Activated naive CD8-positive, alpha-beta T cell treated with anti-CD3 and anti-CD28 coated beads, Interleukin-2, amount 10 ng/mL, durations not matched to agents 7 days and 5 days (primary cell): ENCODE measurements at places on chromosomes 16 and 17. TPM values are rescaled to one million over a fixed set of nuclear protein-coding genes. Genes with fewer than 3 reads are reported as not detected.
A peak's percentile ranks its signal among the peaks of the same experiment; 100 is the strongest.

DNA sequence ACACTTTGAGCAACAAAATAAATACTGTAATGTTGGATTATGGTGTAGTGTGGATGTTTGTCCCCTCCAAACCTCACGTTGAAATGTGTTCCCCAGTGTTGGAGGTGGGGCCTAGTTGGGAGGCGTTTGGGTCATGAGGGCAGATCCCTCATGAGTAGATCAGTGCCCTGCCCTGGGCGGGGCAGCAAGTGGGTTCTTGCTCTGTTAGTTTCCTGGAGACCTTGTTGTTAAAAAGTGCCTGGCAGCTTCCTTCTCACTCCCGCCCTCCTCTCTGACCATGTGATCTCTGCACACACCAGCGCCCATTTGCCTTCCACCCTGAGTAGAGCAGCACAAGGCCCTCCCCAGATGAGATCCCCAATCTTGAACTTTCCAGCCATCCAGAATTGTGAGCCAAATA is 67.7 kb downstream of the MPRIP start:
- no peaks in the 10 kb centered on the region for H3K27me3 ChIP-seq
- no peak overlapping the region for H3K4me3 ChIP-seq
- H3K4me1 ChIP-seq: peaks cover 31% of the 10 kb centered on the region
- H3K36me3 ChIP-seq: no peaks in the 10 kb centered on the region

GRCh38 chr16:74997042-74997491 is 1.8 kb upstream of the ZNRF1 start:
- H3K27ac ChIP-seq: no peak overlapping the region
- peaks cover 12% of the 10 kb centered on the region for H3K4me1 ChIP-seq
- H3K4me3 ChIP-seq: no peak overlapping the region

- H3K27ac ChIP-seq: no peak overlapping the region
- DNase-seq: no peak
- no peak overlapping the region for H3K4me3 ChIP-seq
- H3K36me3 ChIP-seq: peaks cover 2% of the 10 kb centered on the region
- peaks cover 16% of the 10 kb centered on the region for H3K4me1 ChIP-seq
These were observed 2.9 kb downstream of the NEURL4 start for GRCh38 chr17:7326186-7326585.

GRCh38 chr16:68470461-68471150 is 22.3 kb upstream of the SMPD3 start:
- peaks cover 12% of the 10 kb centered on the region for H3K27me3 ChIP-seq
- peaks cover 39% of the 10 kb centered on the region for H3K4me1 ChIP-seq
- H3K36me3 ChIP-seq: no peaks in the 10 kb centered on the region
- DNase-seq: peak; percentile 51
- H3K4me3 ChIP-seq: peak overlapping the region; percentile 81

GRCh38 chr17:41284546-41284945 is 9.0 kb downstream of the KRTAP9-7 start:
- H3K4me1 ChIP-seq: peaks cover 2% of the 10 kb centered on the region
- DNase-seq: no peak
- H3K27ac ChIP-seq: no peak overlapping the region
- H3K27me3 ChIP-seq: peaks cover 4% of the 10 kb centered on the region
- H3K4me3 ChIP-seq: no peak overlapping the region

DNA sequence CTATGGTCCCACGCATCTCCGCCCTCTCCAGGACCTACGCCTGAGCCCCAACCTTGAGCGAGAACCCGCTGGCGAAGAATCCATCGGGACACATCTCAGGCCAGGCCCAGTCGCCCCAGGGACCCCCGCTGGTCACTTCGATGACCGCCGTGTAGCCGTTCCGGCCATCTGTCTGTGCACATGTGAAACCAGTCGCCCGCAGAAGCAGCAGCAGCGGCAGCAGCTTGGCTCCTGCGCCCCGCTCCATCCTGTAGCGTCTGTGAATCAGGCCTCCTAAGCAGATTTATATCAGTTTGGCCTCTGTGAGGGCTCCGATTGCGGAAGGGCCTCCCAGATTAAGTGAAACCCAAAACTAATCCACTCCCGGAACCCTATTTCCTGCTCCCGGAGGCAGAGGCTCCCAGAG is at the start of gene VMO1:
Gene VMO1, minus strand, starts transcription at position 259 of the 406 bp plus-strand sequence. Its CDS starts 12 bp downstream, at position 247.
- peak within 1 kb of the TSS; percentile 55 for H3K4me3 ChIP-seq
- no peaks in the 10 kb centered on the region for H3K36me3 ChIP-seq
- no peak within 1 kb of the TSS for H3K27ac ChIP-seq
- H3K27me3 ChIP-seq: peaks cover 74% of the 10 kb centered on the region
- DNase-seq: no peak
- peaks cover 21% of the 10 kb centered on the region for H3K4me1 ChIP-seq

DNA sequence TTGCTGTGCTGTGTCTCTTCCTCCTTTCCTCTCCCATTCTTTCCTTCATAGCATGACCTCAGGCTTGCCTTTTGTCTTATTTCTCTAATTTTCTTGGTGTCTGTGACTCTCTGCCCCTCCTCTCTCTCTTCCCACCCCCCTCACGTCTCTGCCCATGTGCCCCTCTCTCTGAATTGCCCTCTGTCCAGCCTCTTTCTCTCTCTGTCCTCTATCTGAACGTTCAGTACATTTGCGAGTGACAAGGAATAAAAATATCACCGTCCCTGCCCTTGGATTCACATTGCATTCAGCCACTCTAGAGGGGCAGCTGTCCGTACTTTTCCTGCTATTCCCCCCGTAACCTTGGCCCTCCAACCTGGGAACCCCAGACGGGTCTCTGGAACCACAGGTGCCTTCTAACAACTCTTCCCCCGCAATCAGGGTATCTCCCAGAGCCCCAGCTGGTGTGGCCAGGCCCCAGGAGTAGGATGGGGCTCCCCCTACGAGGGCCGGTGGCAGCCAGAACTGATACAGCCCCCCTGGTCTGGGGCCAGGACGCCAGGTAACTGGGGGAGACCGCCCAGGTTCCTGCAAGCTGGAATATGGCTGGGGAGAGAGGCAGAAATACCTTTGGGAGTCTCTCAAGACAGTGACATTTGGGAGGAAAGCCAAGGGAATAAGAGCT is 1.8 kb downstream of the KIF1C start:
- peaks cover 19% of the 10 kb centered on the region for H3K36me3 ChIP-seq
- no peaks in the 10 kb centered on the region for H3K27me3 ChIP-seq
- peak overlapping the region; percentile 67 for H3K27ac ChIP-seq

GRCh38 chr17:80103449-80104085 is 2.2 kb downstream of the GAA start:
- no peaks in the 10 kb centered on the region for H3K36me3 ChIP-seq
- H3K4me3 ChIP-seq: no peak overlapping the region
- no peak for DNase-seq
- H3K4me1 ChIP-seq: peaks cover 20% of the 10 kb centered on the region

Gene FBXW10B
- total RNA-seq: 0.94 TPM

- H3K27me3 ChIP-seq: no peaks in the 10 kb centered on the region
- H3K4me1 ChIP-seq: no peaks in the 10 kb centered on the region
- no peak for DNase-seq
- no peak overlapping the region for H3K4me3 ChIP-seq
- no peak overlapping the region for H3K27ac ChIP-seq
- peaks cover 6% of the 10 kb centered on the region for H3K36me3 ChIP-seq
These were observed 69.6 kb downstream of the LMF1 start for GRCh38 chr16:901149-901548.

DNA sequence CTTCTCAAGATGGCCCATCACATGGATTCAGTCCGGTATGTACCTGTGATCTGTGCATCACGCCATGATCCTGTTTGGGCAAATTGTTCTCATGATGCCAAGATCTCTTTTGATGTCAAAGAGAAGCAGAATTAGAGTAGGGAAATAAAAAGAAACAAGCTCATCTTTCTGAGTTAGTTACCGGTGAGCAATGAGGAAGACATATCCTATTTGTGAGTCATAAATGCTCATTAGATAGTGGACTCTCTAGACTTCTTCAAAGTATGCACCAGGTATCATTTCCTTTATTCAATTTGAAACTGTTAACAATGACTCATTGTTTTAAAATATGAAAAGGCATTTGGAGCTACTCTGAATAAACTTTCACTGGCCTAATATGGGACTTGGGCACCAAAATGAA is 8.0 kb upstream of the KRTAP4-12 start:
- no peak overlapping the region for H3K27ac ChIP-seq
- H3K36me3 ChIP-seq: no peaks in the 10 kb centered on the region
- peaks cover 2% of the 10 kb centered on the region for H3K27me3 ChIP-seq
- DNase-seq: no peak

Gene PDXDC1
- 60.4 TPM for total RNA-seq

DNA sequence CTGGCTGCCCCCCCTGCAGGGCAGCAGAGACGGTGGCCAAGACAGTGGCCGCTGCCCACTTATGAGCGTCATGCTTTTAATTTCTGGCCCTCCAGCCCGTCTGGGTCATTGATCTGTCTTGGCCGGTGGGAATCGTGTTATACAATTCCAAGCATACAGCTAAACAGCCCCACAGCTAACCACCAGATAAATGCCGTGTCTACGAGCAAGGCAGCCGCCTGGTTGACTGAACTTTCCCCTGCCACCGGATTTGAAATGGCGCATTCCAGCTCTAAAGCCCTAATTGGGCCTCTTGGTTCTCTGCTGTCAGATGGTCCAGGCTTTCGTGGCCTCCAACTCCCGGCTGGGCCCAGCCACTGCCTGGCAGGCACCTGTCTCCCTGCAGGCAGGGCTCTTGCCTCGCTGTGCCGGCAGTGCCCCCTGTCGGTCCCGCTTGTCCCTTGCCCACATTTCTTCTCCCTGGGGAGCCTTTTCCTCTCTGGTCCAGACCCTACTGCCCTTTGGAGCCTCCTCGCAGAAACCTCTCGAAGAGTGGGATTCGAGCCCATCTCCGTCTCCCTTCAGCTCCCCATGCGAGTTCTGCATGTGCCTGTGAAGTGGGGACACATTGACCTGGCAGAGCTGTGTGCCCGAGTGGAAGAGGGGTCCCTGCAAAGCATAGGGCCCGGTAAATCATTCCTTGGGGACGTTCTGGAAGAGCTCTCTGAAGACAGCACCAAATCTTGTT is 1.8 kb upstream of the RBFOX3 start:
- no peaks in the 10 kb centered on the region for H3K36me3 ChIP-seq
- peaks cover 32% of the 10 kb centered on the region for H3K27me3 ChIP-seq
- DNase-seq: peak; percentile 73

- H3K4me1 ChIP-seq: peaks cover 17% of the 10 kb centered on the region
- no peak overlapping the region for H3K27ac ChIP-seq
- H3K27me3 ChIP-seq: peaks cover 5% of the 10 kb centered on the region
- H3K4me3 ChIP-seq: no peak overlapping the region
These were observed 4.5 kb downstream of the ADAD2 start for GRCh38 chr16:84195201-84196093.

- no peak overlapping the region for H3K4me3 ChIP-seq
- no peak overlapping the region for H3K27ac ChIP-seq
- H3K4me1 ChIP-seq: peaks cover 10% of the 10 kb centered on the region
- no peak for DNase-seq
These were observed 45.5 kb downstream of the CPPED1 start for GRCh38 chr16:12758031-12758669.

GRCh38 chr17:37744961-37745800 is at the start of gene HNF1B:
Gene HNF1B, minus strand, starts transcription at chr17:37745059. Its CDS starts 175 bp downstream, at chr17:37744884.
- peak within 1 kb of the TSS; percentile 50 for H3K4me3 ChIP-seq
- no peak within 1 kb of the TSS for H3K27ac ChIP-seq
- no peaks in the 10 kb centered on the region for H3K36me3 ChIP-seq
- no peak for DNase-seq

GRCh38 chr17:21167303-21167702 is 40.5 kb downstream of the DHRS7B start:
- no peak for DNase-seq
- H3K27me3 ChIP-seq: no peaks in the 10 kb centered on the region
- no peak overlapping the region for H3K27ac ChIP-seq
- no peak overlapping the region for H3K4me3 ChIP-seq
- H3K4me1 ChIP-seq: peaks cover 2% of the 10 kb centered on the region
- H3K36me3 ChIP-seq: peaks cover 7% of the 10 kb centered on the region

Gene CDH16
- total RNA-seq: not detected

Gene TP53TG3B
- not detected for total RNA-seq

Gene HP
- not detected for total RNA-seq

DNA sequence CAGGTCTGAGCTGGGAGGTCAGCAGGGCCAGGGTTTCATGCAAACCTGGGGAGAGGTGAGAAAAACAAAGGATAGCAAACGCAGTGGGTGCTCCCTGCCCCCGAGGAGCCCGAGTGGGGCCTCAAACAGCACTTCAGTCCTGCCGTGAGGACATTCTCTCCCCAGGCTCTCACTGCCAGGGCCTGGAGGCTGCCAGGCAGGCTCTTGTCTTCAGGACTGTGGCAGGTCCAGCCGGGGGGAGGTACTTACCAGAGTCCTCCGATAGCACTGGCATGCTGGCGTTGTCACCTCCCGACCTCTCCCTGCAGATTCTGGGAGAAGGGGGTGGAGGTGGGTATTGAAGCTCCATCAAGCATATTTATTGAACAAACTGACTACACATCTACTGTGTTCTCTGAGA is 1.3 kb downstream of the MPP3 start:
- peaks cover 52% of the 10 kb centered on the region for H3K27me3 ChIP-seq
- no peak overlapping the region for H3K4me3 ChIP-seq
- no peak overlapping the region for H3K27ac ChIP-seq
- peaks cover 2% of the 10 kb centered on the region for H3K36me3 ChIP-seq
- peaks cover 5% of the 10 kb centered on the region for H3K4me1 ChIP-seq

Gene WNT9B
- not detected for total RNA-seq

Gene PKMYT1
- 106 TPM for total RNA-seq

Gene JPT2
- 44.7 TPM for total RNA-seq

Gene RNF213
- total RNA-seq: 488 TPM

- H3K4me3 ChIP-seq: peak overlapping the region; percentile 93
- no peak for DNase-seq
- H3K27me3 ChIP-seq: no peaks in the 10 kb centered on the region
- peak overlapping the region; percentile 99 for H3K27ac ChIP-seq
- peaks cover 77% of the 10 kb centered on the region for H3K4me1 ChIP-seq
These were observed 7.6 kb downstream of the ADCY7 start for GRCh38 chr16:50273888-50274325.

DNA sequence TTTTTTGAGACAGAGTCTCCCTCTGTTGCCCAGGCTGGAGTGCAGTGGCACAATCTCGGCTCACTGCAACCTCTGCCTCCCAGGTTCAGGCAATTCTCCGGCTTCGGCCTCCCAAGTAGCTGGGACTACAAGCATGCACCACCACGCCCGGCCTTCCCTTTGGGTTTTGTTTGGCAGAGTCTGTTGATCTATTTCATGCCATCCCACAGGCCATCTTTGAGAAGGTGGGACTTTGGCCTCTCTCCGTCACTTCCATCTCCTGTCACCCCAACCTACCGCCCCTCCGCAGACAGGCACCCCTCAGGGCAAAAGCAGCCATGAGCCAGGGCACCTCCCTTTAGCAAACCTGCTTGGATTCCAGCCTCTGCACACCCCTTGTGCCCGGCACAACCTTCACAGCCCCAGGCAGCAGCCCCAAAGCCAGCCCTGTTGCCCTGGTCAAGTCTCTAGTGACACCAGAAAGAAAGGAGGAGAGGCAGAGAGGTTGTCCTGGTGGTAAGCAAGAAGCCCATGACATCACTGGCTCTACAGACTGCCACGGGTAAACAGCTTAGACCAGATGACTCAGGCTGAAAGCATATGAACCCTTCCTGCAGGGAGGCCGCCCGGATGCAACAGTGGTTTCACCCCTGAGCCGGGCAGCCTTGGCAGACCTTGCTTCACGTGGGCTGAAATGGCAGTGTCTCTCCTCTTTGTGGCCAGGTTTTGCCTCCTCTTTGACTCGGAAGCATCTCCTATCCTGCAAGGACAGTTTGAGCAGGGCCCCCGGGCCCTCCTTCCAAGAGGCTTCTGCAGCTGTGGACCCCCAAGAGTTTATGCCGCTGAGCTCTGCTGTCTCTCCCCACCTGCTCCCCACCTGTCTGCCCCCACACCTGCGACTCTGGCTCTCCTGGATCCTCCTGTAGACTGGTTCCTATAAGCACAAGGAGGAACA is 8.1 kb upstream of the TIMP2 start:
- H3K27ac ChIP-seq: peak overlapping the region; percentile 66
- no peaks in the 10 kb centered on the region for H3K36me3 ChIP-seq
- peaks cover 4% of the 10 kb centered on the region for H3K27me3 ChIP-seq
- H3K4me3 ChIP-seq: peak overlapping the region; percentile 1
